CD4-positive, alpha-beta T cell treated with Interleukin-1 beta for 1 hour (primary cell): ENCODE measurements at places on chromosomes 7 and 10.
A peak's percentile ranks its signal among the peaks of the same experiment; 100 is the strongest.

GRCh38 chr7:25626451-25627131, 398.3 kb upstream of the NPVF start:
- no peak for DNase-seq

DNA sequence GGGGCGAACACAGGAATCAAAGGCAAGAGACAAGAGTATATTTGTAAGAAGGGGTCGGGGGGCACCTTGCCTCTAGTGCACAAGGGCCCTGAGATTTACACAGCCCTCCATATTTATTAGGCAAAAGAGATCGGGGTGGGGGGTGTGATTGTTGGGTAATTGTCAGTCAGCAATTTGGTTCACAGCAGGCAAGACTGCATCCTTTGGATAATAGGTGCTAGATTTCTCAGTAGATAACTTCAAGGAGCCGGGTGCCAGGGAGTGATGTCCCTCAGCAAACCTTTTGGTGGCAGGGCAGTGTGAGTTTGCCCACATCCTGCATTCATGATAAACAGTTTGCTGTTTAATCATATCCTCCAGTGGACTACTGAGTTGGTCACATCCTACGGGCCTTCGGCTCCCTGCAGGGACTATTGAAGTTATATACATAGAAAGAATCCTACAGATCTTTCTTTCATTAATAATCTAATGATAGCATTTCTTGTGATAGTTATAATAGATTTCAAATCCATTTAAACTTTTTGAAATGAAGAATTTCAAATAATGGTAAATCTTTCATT, 178.5 kb downstream of the GNAI1 start:
- no peak for DNase-seq

GRCh38 chr7:49812534-49812933, 39.1 kb downstream of the VWC2 start:
- no peak for DNase-seq

DNA sequence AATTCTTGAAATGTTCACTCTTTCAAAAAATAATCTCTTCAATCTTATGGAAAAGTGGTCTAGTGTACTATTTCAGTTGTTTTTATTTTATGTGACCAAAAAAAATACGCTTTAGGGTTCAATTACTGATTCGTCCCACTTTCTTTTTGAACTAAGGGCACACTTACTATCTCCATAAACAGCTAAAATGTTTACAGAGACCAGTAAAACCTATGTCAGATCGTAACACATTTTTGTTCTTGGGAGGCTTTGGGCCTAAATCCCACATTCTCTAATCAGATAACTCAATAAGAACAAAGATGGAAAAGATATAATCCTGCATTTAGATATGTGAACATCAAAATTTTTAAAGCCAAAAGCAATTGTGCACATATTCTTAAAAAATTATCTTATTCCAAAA, 29.8 kb upstream of the EPC1 start:
- DNase-seq = no peak

DNA sequence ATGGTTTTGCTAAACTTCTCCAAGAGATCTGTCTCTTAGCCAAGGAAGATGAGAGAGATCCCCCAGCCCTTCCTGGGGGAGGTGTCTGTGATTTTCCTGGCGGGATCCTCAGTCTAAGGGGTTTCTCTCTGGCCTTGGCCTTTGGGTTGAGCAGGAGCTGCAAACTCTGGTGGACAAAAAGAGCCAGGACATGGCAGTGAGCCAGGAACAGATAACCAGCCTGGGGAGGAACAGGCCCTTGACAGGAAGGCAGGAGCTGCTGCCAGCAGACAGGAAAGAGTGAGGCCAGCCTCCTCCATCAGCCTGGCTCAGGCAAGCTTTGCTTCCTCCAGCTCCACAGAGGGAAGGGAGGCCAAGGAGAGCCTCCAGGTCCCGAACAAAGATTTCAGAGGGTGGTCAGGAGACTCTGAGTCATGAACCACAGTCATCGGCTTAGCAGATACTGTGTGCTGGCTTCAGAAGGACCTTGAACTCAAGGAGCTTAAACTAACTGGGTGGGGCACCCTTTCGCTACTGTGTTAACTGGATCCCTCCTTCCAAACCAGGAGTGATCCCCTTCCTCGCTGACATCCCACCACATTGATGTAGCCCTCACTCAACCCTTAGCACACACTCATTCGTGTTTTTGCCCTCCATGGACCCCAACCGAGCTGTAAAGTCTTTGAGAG, 34.7 kb downstream of the DDIT4 start:
- DNase-seq = no peak

DNA sequence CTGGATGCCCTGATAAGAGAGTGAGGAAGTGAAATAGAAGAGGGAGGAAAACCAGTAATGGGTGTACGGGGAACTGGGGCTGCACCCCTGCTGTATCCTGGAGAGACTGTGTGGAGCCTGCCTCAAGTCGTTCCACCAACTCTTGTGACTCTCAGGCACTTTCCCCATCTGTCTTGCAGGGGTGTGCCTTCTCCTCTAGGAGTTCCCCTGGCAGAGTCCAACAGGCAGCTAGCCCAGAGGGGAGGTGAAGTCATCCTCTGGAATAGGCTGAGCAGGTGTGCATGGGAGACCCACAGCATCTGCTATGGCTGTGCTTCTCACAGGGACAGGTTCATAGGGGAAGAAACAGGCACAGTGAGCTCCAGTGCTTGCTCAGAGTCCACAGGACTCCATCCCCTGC, 46.8 kb downstream of the WIPF3 start:
- DNase-seq = no peak

DNA sequence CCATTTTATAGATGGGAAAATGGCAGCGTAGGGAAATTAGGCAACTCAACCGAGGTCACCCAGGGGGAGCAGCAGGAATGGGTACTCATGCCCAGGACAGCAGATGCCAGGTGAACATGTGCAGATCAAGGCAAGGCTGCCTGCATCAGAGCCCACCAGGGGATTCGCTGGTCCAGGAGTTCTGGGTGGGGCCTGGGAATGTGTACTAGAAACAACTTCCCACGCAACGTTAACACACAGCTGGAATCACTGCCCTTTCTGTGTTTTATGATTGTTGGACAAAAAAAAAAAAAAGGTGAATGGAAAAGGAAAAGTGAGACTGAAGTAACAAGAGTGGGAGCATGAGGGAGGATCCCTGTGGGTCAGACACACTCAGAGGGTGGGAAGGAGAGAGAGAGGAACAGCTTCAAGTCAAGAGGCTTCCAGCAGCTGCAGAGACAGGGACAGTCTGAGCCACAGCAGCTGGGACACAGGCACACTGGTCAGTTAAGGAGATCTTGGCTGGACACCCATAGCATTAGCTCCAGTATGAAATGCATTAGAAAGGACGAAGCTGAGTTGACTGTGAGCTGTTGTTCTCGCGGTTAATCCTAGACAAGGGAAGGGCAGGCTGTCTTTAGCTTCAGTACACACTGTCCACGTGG, 187.9 kb upstream of the INHBA start:
- DNase-seq = no peak

DNA sequence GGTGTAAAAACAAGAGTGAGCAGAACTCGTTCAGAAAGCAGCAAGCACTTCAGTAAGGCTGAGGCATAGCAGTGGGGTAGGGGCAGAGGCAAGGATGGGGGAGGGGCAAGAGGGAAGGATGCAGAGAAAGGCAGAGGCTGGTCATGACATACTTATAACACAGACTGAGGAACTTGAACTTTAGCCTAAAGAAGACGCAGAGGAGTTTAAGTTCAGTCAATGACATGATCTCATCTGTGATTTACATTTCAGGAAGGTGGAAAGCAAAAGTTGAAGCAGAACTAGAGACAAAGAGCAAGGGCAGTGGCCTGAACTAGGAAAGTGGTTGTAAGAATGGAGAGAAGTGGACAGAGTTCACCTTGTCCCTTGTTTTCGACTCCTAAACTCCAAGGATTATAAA, 15.8 kb downstream of the MACC1 start:
- DNase-seq = no peak

- DNase-seq = no peak
These were observed 362.9 kb downstream of the MAGI2 start for GRCh38 chr7:79090543-79090942.

- DNase-seq = no peak
These were observed 9.4 kb downstream of the TMEM273 start for GRCh38 chr10:49178489-49179471.

GRCh38 chr10:14485986-14486385, 155.3 kb upstream of the FRMD4A start:
- DNase-seq = no peak

DNA sequence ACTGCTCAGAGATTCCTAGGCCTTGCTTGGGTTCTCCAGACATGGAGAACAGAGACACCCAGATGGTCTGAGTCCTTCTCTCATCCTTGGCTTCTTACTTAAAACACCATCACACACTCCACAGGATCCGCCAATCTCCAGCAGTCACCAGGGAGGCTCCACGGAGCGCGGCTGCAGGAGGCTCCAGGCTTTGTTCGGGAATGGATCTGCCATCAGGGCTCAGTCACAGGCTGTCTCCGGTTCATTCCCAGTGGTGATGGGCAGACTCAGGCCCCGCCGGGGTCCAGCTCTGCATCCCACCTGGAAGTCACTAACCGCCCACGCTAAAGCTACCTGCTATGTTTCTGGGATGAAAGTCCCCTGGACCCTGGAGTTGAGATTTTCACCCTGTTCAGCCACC, 312.9 kb downstream of the TCERG1L start:
- DNase-seq = no peak

GRCh38 chr10:52106899-52107298, 207.2 kb upstream of the DKK1 start:
- DNase-seq = no peak

DNA sequence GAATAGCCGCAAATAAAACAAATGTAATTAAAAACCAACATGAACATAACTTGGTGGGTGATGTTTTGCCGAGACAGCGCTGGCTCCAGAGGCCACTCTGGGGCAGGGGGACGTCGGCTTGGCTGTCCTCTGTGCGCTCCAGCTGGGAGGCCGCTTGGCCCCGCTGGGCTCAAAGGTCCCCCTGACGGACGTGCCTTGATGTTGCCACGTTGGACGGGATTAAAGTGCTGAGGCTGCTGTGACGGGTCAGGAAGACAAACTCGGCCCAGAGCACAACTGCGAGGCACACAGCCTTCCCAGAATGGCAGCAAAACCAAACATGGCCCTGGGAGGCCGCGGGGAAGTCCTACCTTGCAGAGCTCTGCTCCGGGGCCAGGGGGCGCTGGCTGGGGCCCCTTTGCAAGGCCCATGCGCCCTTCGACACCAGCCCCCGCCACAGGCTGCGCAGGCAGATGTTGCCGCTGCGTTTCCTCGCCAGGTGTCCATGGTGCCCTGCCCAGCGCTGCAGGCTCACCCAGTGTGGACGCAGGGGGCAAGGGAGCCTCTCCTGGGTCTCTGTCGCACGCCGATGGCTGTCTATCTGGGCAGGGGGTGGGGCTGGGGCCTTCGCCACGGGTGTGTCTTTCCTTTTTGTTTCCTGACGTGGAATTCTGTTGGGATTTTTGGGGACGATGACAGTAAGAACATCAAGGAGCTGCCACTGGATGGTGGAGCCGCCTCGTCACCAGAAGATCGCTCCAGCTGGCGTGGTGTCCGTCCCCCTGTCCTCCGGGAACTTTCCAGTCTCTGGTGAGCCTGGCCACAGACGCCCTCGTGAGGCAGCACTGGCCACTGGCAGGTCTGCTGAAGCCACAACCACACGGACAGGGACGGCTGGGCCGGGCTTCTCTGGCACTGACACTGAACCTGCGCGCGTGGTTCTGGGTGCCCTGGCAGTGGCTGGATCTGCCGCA, 99.6 kb upstream of the DIP2C start:
- DNase-seq = no peak

DNA sequence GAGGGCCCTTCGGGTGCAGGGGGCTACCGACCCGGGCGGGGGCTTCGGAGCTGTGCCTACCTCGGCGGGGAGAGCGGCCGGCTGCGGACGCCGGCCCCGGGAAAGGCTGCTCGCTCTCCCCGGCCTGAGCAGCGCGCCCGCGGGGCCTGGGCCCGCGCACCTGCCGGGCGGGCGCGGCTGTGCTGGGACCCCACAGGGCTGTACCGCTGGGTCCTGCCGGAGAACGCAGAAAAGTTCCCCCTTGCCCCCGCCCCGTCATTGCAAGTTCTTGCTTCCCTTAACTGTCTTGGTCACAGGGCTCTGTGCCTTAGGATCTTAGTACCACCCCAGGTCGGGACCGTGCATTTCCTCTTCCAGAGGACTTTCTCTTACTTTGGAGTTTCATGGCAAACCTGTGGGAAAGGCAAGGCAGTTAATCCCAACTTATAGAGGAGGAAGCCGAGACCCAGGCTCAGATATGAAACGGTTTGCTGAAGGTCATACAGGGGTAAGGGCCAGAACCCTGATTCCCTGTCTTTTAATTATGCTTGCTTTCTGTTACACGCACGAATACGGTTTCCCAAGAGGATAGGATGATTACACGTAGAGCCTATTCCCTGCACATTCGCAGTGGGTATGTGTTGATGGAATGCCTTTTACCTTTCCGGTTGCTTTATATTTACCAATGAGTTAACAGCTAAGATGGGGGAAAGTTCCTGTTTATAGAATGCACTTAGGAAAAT, 652 bp downstream of the PCGF5 start:
- peak; percentile 26 for DNase-seq

- DNase-seq = no peak
These were observed 113.0 kb downstream of the ABLIM1 start for GRCh38 chr10:114545071-114545470.

GRCh38 chr10:121804460-121804859, 123.4 kb downstream of the ATE1 start:
- no peak for DNase-seq

- peak; percentile 0 for DNase-seq
These were observed at the start of gene CNTNAP2 for GRCh38 chr7:146116521-146117222. CNTNAP2 (plus strand) TSS chr7:146116801; CDS start chr7:146116877, 76 bp downstream.

DNA sequence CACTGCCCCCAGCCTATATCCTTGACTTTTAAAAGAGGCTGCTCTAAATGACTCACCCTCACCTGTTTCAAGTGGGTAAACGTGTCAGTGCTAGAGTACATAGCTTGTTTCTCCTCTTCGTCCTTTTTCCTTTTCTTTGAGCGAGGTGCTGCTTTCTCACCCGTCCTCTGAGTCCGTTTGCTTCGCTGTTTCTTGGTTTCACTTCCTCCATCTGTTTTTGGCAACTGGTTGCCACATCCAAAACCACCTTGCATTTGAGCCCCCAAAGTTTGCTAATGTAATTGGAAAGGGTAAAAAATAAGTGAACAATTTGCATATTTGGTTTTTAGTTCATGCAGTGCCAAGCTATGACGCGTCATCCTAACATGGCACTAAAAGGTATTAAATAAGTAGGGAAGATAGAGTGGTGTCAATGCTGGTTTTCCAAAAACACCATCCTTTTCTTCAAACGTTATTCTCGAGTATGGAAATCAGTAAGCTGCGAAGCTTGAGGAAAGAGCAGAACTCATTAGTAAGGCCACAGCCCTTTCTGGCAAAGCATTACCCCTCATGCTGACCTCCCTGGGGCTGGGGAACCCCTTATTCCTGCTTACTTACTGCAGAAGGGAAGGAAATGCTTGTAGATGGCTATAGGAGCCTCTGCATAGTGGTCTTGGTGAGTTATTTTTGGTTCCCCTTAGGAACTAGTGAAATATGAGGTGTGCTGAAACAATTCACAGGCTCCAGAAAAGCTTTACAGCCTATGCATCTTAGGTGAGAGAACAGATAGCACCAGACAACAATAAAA, 133.5 kb downstream of the GALNT11 start:
- DNase-seq = peak; percentile 42
